Activated B cell treated with CpG ODN at 0.5 μM for 24 hours (primary cell): ENCODE measurements at places on chromosomes 2 and 18.

- DNase-seq: no peak
These were observed 237.4 kb downstream of the SETBP1 start for GRCh38 chr18:44918142-44918476.

- no peak for DNase-seq
These were observed 68.2 kb upstream of the MC2R start for GRCh38 chr18:13983506-13983905.

- DNase-seq: no peak
These were observed 125.4 kb downstream of the TPO start for GRCh38 chr2:1538663-1539062.

DNA sequence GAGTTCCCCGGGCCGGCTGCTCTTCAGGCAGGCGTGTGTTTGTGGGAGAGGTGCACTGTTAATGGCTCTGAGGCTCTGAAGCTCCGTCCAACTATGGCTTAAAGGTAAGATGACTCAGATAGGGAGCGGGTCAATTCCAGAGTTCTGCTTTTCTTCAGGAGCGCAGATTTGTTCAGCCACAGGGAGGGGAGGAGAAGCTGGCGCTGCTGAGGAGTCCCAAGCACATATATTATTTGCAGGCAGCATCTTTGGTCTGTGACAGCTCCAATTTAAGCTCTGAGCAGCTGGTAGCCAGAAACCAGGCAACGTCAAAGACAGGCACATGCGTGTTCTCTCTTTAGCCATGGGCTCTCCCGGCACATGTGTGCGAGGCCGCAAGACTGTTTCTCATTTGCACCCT lies 229.2 kb downstream of the BCL2 start:
- no peak for DNase-seq

- DNase-seq: no peak
These were observed 40.6 kb upstream of the RTTN start for GRCh38 chr18:70246061-70246466.

GRCh38 chr2:8679827-8680731 lies 1.8 kb upstream of the ID2 start:
- DNase-seq: no peak

GRCh38 chr2:150062416-150062815 lies 425.1 kb downstream of the RND3 start:
- DNase-seq: no peak

DNA sequence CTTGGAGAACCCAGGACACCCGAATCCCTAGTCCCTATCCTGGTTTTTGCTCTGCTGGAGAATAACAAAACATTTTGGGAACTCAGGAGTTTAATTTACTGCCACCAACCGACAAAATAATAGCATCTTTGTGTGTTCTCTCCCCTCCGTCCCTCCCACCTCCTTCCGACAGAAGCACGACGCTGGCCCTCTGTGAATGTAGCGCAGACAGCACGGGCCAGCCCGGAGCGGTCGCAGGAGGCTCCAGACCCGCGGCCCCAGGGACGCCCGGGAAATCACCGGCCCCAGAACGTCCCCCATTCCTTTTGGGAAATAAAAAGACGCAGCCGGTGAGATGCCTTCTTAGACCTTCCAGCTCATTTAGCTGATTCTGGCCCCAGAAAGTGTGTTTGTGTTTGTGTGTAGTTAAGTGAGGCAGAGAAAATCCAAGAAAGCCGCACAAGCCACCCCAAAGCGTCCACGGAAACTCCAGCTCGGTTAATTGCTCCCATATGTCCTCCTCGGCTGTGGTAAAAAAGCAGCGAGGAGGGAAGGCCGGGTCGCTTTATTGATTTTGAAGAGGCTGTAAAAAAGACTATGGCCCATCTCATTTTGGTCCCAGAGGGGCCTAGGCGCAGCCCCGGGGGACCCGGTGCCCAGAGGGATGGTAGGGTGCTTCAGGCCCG lies 577 bp upstream of the TANC1 start:
- DNase-seq: no peak

DNA sequence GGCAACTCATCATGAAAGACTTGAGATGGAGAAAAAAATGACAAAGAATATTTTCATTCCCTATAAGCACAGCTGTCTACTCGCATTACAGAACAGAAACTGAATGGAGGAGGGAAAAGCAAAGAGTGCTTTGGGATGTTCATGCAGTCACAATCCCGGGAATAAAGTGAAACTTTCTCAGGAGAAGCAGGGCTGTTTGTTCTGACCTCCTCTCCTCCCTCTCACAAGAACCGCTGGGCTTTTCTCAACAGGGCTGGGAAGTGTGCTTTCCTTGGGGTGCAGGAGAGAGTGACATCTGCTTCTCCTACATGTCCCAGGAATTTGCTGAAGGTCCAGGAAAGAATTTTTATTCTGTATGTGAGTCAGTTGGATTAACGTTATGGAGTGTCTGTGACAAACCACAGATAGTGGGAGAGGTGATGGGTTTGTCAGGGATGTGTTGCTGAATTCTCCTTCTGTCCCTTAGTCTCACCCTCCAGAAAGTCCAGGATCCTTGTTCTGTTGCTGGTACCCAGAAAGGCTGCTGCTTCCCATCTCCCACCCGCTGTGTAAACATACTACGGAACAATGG lies 125.6 kb downstream of the HRH4 start:
- no peak for DNase-seq

DNA sequence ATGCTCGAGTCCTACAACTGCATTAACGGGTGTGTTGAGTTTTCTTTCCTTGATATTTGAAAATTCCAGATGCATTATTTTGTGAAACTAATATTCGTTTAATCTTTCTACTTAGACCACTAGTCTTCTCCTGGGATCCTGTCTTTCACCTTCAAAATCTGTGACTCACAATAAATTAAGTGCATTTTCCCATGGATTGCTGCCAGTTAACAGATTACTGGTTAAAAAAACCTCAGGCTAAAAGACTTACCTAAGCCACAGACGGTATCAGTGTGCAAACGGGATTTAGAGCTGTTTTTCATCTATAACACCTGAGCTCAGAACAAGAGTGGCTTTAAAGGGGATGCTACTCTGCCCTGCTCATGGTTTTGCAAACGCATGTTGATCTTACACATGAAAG lies 10.2 kb downstream of the FECH start:
- DNase-seq: no peak

DNA sequence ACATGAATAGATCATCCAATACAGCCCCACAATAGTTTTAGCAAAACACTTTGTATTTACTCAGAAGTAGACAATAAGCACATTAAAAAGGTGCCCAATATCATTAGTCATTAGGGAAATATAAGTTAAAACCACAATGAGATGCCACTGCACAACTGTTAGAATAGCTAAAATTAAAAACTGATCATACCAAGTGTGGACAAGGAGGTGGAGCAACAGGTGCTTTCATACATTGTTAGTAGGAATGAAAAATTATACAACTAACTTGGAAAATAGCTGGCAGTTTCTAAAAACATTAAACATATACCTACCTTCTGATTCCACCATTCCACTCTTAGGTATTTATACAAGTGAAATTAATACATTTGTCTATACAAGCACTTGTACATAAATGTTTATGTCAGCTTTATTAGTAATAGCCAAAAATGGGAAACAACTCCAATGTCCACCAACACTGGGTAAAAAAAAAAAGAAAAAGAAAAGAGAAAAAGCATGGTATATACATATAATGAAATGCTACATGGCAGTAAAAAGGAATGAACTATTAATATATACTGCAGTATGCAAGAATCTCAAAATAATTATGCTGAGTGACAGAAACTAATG lies 27.6 kb upstream of the UBE2E3 start:
- DNase-seq: no peak

DNA sequence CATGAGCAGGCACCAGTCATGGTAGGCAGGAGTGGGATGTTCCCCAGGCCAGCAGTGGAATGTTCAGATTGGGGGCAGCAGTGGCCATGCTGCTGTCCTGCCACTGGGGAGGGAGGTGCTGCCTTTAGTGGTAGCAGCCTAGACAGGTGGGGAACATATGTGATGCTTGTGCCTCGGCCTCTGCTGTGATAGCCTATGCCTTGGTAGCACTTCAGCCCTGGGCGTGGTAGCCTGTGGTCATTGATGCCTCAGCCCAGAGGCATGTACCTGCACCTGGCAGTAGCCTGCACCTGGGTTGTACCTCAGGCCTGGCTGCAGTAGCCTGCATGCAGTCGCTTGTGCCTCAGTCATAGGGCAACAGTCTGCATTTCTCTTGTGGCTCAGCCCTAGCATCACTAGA lies 7.1 kb downstream of the RFTN2 start:
- DNase-seq: no peak

DNA sequence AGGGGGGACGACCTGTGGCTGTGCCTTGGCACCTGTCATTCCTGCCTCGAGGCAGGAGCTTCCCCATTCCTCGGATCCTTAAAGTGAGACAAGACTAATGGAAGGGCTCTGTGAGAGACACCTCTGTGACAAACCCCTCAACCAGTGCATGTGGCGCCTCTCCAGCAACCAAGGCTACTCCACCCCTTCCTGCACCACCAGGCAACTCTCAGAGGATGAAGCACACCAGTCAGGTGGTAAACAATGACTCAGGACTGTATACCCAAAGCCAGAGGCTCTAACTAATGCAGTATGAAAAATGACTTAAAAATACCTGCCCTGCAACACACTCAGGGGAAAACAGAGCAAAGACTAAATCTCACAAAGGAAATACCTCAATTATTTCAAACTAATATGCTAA lies 136.9 kb downstream of the UXS1 start:
- DNase-seq: no peak

DNA sequence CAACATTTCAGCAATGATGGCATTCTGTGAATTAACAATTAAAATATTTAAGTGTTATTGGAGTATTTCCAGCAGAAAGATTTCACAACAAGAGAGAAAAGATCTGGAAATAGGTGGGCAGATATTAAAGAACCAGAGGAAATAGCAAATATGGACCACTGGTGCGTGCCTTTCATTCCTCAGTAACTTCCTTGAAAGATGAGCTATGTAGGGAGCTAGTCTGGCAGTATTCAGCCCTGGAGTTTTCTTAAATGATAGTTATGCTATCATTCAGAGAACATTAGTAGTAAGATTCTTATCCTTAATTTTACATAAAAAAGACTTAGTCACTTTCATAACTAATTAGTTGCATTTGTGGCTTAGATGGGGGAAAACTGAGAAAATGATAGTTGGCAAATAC lies 41.5 kb downstream of the TANC1 start:
- no peak for DNase-seq

DNA sequence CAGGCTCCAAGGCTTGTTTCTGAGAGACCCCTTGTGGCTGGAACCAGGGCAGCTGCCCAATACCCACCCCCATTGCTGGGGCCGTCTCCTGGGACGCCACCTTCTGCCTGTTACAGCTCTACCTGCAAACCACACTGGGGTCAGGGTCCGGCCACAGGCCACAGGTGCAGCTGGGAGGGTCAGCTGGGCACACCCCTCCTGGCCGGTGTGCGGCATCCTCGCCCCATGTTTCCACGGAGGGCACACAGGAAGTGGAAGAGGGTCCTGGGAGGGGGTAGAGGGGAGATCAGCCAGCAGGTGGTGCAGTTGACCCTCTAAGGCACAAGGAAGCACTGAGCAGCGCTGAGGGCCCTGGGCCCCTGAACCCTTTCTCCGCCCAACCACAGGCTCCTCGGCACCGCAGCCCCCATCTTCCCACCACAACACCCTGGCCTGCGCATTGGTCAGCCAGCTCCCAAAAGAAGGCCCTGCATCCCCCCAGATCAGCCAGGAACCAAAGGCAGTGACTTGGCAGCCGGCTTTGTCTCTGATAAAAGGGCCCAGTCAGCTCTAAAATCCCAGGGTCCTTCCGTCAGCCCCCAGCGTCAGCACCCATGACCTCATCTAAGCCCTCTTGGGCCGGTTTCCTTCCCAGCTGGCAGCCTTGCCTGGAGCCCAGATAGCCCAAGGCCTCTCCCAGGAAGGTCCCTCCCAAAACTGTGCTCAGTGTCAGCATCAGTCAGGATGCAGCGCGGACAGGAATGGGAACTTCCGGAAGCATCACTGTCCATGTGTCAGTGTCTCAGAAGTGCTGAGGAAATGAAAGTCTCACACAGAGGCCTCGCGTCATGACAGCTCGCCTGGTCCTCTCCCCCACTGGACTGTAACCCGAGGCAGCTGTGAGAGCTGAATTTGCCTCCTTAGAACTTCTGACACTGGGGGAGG lies 1.7 kb downstream of the ERFE start:
- DNase-seq: no peak

GRCh38 chr18:67770520-67770919 lies 254.0 kb upstream of the DSEL start:
- no peak for DNase-seq

DNA sequence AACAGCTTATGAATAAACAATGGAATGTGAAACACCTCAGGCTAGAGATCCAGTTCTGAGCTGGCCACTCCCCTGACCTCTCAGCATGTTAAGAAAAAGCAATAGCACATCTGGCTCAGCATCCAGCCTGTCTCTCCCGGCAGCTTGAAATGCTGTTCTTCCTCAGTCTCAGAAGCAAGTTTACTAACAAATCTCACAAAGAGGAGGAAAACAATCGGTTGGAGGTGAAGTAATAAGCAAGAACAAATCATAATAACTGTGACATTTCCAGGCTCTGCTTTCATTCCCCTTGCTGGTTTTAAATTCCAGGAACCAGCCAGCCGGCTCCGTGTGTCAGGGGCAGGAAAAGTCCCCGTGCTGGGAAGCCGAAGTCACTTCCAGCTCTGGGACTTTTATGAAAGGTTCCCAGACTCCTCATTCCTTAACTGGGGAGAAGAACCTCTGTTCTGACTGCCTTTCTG lies 133.9 kb upstream of the ARL4C start:
- DNase-seq: no peak

GRCh38 chr18:433960-434359 lies 66.5 kb downstream of the COLEC12 start:
- no peak for DNase-seq

GRCh38 chr2:222915092-222915957 lies 54.5 kb downstream of the ACSL3 start:
- DNase-seq: no peak

DNA sequence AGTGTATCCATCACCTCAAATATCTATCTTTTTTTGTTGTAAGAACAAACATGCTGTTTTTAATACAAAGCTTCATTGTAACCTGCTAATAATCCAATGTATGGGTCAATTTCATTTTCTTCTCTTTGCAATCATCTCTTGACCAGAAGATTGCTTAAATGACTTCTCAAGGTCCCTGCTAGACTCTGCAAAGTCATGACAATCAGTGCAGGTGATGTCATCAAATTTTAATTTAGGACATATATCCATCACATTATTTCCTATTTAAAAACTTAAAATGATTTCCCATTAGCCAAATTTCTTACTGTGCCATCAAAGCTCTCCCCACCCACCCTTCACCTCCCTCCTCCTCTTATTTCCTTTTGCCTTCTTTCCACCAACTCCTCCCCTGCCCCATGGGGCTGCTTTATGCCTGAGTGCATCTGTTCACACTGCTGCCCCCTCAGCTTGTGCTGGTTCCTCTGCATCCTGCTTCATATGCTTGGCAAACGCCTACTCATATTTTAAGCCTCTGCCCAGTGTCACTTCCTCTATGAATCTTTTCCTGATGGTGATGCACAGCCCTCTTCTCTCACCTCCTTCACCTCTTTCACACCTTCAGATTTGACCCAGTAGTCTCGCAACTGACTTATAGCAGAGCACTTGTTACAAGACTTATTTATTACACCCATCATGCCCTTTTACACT lies 20.3 kb downstream of the PLEK start:
- no peak for DNase-seq
